ENCODE measurements at places on chromosomes 5 and 9. TPM values are rescaled to one million over a fixed set of nuclear protein-coding genes. Genes with fewer than 3 reads are reported as not detected.

DNA sequence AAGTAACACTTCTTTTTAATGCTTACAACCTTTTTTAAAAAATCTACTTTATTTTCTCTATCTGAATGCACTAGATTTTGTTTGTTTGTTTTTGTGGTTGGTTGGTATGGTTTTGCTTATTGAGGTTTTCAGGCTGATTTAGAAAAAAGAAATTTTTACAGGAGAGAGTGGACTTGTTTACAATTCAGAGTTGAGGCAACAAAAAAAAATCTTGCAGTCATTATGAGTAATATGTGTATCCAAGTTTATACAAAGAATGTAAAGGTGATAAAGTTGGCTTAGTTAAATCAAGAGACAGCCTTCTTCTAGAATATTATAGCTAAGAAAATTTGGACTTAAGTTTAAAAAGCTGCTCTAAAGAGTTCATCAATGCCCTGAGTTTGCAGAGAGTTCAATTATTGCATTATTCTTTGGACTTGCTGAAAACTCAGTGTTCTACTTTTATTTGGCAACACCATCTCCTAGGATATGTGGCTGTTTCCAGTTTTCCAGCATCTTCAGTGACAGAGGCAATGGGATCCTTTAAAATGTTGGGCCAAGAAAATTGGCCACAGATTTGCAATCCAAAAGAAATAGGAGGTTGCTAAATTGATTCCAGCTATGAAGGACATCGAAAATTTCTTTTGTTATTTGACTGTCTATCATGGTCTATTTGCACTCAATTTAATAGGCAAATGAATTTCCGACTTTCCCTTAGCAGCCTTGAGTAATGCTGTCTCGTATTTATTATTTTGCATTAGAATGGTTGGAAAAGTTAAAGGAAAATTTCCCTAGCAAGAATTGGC lies 10.7 kb downstream of the STK32A start:
- no peaks in the 10 kb centered on the region for H3K27me3 ChIP-seq
- H3K4me1 ChIP-seq = no peaks in the 10 kb centered on the region
- DNase-seq = no peak
- H3K36me3 ChIP-seq = no peaks in the 10 kb centered on the region
- peak overlapping the region; percentile 35 for H3K27ac ChIP-seq

GRCh38 chr5:66886941-66887340 lies 290.7 kb downstream of the MAST4 start:
- no peaks in the 10 kb centered on the region for H3K36me3 ChIP-seq
- no peak overlapping the region for H3K27ac ChIP-seq
- H3K4me3 ChIP-seq = no peak overlapping the region
- peaks cover 6% of the 10 kb centered on the region for H3K4me1 ChIP-seq

DNA sequence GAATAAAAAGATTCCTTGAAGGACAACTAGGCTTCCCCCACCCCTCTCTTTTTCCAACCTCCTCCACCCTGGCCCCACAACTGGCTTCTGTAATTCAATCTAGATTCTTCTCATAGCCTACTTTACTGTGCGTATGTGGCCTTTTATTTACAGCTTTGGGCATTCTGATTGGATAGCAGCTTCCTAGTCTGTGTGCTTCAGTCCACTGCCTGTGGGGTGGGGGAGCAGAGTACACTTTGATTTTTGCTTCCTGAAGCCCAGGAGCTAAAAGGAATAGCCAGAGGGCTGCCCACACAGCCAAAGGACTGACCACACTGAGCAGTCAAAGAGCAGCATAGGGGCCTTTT lies 30.4 kb downstream of the RUSC2 start:
- no peaks in the 10 kb centered on the region for H3K36me3 ChIP-seq
- H3K4me1 ChIP-seq = peaks cover 42% of the 10 kb centered on the region
- no peak overlapping the region for H3K27ac ChIP-seq
- no peak for DNase-seq
- H3K4me3 ChIP-seq = no peak overlapping the region

- no peaks in the 10 kb centered on the region for H3K4me1 ChIP-seq
- H3K27me3 ChIP-seq = no peaks in the 10 kb centered on the region
- no peak overlapping the region for H3K27ac ChIP-seq
- no peak overlapping the region for H3K4me3 ChIP-seq
- peak; percentile 78 for DNase-seq
- H3K36me3 ChIP-seq = no peaks in the 10 kb centered on the region
Observed at GRCh38 chr9:26326563-26326962, 566.0 kb downstream of the CAAP1 start.

DNA sequence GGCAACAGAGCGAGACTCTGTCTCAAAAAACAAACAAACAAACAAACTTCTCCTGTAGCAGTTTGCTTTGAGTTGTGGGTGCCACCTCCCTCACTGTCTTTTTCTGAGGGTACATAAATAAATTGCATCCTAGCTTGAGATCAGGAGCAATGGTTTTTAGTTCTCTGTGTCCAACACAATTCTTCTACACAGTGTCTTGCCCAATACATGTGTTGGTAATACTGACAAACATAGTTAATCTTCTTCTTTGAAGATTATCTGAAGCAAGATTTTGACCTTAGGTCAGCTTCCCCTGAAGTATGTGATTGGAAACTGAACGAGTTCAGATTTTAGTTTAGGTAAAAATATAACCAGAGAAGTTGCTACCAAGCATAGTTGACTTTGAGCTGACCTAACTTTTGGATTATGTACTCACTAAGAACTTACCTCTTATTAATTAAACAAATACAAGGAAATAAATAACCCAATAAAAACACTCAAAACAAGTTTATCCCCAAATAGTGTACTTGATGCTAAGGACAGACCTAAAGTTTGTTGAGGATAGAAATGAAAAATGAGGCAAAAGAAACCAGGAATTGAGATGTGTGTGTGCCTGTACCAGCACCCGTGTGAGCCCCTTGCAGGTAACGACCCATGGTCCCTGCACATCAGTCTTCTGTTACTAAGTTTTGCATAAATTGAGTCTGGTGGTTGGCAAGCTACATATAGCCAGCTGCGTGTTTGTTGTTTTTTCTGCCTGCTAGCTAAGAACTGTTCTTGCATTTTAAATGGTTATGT lies 16.2 kb downstream of the TJP2 start:
- peaks cover 11% of the 10 kb centered on the region for H3K4me1 ChIP-seq
- peak overlapping the region; percentile 65 for H3K27ac ChIP-seq
- no peaks in the 10 kb centered on the region for H3K27me3 ChIP-seq
- DNase-seq = no peak

DNA sequence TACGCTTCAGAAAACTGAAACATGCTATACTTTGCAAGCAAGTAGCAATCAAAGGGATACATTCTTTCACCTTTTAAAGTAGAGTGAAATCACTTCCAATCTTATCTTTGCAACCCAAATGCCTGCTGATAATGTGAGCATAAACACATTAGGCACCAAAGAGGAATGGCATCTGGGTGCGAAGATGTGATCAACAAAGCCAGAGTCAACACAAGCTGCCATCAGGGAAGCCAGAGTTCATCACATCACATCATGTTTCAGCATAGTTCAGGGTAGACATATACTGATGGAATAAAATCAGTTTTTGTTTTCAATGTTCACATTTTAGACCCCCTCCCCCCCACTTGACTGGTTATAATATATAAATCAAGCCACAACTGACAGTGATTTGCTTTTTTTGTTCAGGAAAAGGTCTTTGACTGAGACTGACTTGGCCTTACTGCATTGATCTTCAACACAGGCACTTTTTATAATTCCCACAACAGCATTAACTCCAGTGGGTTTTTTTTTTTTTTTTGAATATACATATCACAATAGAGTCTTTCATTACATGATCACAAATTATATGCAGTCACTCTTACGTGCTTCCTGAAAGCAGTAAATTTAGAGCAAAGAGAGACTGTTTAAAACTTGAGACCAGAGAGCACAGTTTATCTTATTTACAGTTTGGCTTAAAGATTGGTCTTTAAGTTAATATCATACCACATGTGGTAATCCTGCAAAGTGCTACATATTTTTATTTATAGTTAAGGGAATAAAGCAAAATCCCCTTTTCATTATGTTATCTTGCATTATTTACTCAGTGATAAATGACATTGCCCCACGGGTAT lies 20.3 kb downstream of the AOPEP start:
- DNase-seq = no peak
- H3K27ac ChIP-seq = no peak overlapping the region
- H3K36me3 ChIP-seq = peaks cover 8% of the 10 kb centered on the region
- H3K4me3 ChIP-seq = no peak overlapping the region
- no peaks in the 10 kb centered on the region for H3K27me3 ChIP-seq

GRCh38 chr5:162384225-162384624 lies 316.7 kb downstream of the GABRG2 start:
- no peaks in the 10 kb centered on the region for H3K27me3 ChIP-seq
- no peak overlapping the region for H3K27ac ChIP-seq
- peak; percentile 8 for DNase-seq
- no peaks in the 10 kb centered on the region for H3K36me3 ChIP-seq
- H3K4me1 ChIP-seq = no peaks in the 10 kb centered on the region
- no peak overlapping the region for H3K4me3 ChIP-seq

DNA sequence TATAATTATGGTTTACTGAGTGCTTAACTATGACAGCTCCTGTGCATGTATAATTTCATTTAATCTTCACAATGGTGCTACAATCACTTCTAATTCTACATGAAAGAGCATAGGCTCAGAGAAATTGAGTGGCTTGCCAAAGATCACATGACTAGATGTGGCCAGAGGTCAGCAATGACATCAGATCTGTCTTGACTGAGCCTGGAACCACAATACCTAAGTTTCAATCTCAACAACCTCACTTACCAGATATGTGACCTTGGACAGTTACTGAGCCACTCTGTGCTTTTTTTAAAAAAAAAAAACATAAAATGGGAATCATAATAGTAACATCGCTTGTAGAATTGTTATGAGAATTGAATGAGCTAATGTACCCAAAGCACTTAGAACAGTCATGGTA lies 130.7 kb downstream of the TRIM32 start:
- DNase-seq = no peak
- H3K27ac ChIP-seq = no peak overlapping the region
- H3K4me3 ChIP-seq = no peak overlapping the region
- H3K36me3 ChIP-seq = no peaks in the 10 kb centered on the region
- peaks cover 33% of the 10 kb centered on the region for H3K4me1 ChIP-seq

The SLC44A1 gene
- 74.4 TPM for total RNA-seq

The FST gene
- total RNA-seq = 8.0 TPM

The GRIN3A gene
- total RNA-seq = 0.03 TPM

The ABO gene
- 0.28 TPM for total RNA-seq

The AMBP gene
- 4.0 TPM for total RNA-seq

Measured in GM23338 (cell line).